ENCODE measurements at places on chromosomes 5 and 9. TPM values are rescaled to one million over a fixed set of nuclear protein-coding genes. Genes with fewer than 3 reads are reported as not detected.

Gene BTNL3
- total RNA-seq: not detected

Gene LRRC19
- total RNA-seq: not detected

Gene PCDHA9
- not detected for total RNA-seq

Gene ABO
- 0.83 TPM for total RNA-seq

Gene INSL4
- not detected for total RNA-seq

Gene SPINK13
- not detected for total RNA-seq

Gene IL9
- not detected for total RNA-seq

Gene LCN9
- total RNA-seq: not detected

Gene CCDC180
- total RNA-seq: 0.60 TPM

Gene ZNF608
- 11.6 TPM for total RNA-seq

Gene GDNF
- total RNA-seq: 89.0 TPM

Gene TMEM203
- 31.2 TPM for total RNA-seq

Gene SCGB3A2
- not detected for total RNA-seq

GRCh38 chr5:39021413-39021812, 52.8 kb downstream of the RICTOR start:
- DNase-seq: no peak

DNA sequence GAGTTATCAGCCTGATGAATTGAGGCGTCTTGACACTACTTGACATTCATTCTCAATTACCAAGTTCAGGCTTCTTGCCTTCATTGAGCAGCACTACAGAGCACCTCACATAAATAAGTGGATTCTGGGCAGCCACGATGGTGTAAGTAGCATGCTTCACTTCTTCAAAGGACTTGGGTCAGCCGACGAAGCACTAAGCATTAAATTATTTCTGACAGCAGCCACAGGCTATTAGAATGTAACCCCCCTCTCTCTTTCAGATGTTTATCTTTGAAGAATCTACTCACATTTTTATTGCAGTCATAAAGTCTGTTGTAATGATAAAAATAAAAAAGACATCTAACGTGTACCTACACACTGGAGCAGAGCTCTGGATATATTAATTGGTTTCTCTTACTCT, 45.9 kb upstream of the VPS13A start:
- DNase-seq: no peak

GRCh38 chr9:76624391-76625048, 139.7 kb upstream of the PCA3 start:
- no peak for DNase-seq

- DNase-seq: no peak
Measured at GRCh38 chr9:99491408-99492158, 269.5 kb downstream of the SEC61B start.

GRCh38 chr5:103060424-103060954, 59.4 kb downstream of the GIN1 start:
- DNase-seq: no peak

GRCh38 chr5:78974011-78974410, 11.1 kb downstream of the ARSB start:
- DNase-seq: no peak

GRCh38 chr5:603081-603998, 8.8 kb upstream of the CEP72 start:
- peak; percentile 31 for DNase-seq

GRCh38 chr5:17157294-17157693, 60.1 kb upstream of the BASP1 start:
- no peak for DNase-seq

DNA sequence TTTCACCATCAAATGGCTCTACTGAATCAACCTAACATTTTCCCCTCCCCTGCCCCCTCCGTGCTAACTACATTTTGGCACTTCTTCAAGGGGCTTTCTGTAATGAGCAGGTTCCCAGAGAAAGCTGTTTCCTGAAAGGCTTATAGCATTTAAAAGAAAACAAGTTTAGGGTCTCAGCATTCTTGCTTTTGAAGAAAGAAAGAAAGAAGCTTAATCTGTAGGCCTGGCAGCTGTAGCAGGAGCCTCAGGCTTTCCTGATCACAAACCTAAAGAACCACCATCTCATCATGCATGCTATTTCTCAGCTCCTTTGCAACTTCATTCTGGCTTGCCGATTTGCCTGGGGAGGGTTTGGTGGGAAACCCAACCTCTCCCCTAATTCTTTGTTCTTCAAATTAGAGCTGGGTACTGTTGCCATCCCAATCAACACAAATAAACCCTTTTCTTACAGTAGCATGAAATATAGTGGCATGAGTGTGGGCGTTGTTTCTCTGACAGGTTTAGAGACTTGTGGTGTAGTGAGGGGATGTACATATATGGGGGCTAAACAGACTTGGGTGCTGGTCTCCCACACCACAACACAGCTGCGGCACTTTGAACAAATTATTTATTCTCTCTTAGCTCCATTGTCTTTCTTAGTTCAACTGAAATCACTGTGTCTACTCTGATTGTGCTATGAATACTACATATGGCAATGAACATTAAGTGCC, 160.5 kb upstream of the TNC start:
- no peak for DNase-seq

DNA sequence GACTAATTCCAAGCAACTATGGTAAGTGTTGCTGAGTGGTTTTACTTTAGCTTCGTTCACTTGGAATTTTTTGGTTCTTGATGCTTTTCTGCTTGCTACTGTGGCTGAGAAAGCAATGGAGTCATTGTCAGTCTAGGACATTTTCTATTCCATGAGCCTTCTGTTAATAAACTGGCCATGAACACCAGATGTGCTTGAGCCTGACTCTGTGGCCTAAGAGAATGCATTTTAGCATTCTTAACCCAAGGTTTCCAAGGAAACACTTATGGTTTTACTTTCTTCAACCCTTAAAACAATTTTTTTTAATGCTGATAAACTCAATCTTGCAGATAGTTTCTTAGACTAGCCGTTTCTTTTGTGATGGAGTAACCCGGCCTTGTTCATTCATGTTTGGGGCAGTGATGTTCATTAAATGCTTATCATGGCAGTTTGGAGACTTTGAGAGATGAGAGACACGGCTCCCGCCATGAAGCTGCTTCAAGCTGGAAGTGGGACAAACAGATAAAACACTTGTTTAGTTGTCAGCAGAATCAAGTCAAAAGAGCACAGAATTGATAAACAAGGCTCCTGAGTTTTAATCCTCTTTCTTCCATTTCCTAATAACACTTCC, 42.4 kb downstream of the OSTF1 start:
- DNase-seq: no peak

DNA sequence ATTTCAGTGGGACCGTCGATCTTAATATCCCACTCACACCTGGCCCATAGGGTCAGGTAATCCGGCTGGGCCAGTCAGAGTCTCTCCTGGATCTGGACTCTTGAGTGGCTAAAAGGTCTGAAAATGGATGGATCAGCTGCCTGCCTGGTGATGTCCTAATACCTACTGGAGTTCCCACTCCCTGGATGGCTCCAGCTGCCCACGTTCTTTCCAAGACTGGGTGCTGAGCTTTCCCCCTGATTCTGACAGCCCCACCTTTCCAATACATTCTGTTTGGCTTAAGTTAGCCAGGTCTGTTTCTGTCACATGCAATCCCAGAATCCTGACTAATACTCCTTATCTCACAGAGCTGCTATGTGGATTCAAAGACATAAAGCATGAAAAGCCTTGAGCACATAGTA, 10.2 kb downstream of the SH3PXD2B start:
- no peak for DNase-seq

DNA sequence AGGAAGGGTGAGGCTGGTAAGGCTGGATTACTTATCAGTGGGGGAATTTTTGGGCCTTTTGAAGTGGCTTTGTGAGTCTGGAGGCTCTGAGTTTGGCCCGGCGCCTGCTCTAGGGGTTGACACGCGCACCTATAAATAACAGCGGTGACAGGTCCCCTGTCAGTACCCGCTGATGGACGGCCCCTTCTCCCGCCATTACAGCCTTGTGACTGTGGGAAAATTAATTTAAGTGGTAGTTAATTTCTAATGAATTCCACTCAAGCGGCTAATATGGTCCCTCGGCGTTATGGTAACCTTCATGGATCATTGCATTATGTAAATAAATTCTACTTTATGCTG, 16.5 kb downstream of the MRPL36 start:
- peak; percentile 8 for DNase-seq

DNA sequence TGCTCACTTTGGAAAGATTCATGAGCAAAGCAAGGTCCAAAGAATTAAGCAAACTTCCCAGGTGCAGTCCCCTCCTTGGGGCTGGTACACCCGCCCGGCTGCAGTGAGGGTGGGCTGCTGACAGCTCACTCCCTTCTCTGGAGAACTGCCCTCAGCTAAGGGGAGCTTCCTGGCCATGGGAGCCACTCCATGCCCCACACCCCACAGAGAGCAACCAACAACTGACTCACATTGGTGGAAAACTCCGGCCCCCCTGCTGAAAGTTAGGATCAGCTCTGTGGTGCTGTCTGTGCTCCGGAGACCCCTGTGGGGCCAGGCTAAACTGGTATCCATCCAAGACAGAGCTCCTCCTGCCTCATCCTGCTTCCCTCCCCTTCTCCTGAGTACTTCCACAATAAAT, 223.0 kb downstream of the GABBR2 start:
- no peak for DNase-seq

GRCh38 chr5:168118042-168118668, 173.3 kb upstream of the WWC1 start:
- no peak for DNase-seq

GRCh38 chr5:179266291-179267070, 78.8 kb downstream of the ADAMTS2 start:
- DNase-seq: peak; percentile 16

- DNase-seq: no peak
Measured at GRCh38 chr9:111052791-111053190, 14.5 kb upstream of the LPAR1 start.

- DNase-seq: no peak
Measured at GRCh38 chr9:20558566-20559016, 63.7 kb downstream of the MLLT3 start.

- no peak for DNase-seq
Measured at GRCh38 chr9:23483566-23483965, 342.5 kb downstream of the ELAVL2 start.

- no peak for DNase-seq
Measured at GRCh38 chr5:135482381-135482933, 30.3 kb upstream of the TIFAB start.

DNA sequence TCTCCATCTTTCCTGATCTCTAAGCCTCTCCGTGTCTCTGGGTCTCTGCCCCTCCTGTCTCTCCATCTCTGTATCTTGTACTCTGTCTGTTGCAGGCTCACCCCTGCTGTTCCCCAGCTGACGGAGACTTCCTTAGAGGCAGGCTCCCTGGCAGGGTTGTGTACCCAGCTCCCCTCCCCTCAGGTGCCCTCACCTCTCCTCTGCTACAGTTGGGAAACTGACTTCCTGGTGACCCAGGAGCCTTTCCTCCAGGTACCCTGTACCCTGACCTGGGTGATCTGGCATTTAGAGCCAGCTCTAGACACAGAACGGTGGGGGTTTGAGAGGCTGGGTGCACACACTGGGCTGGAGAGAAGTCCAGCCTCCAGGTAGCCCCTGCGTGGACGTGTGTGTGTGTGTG, 37.7 kb downstream of the CXXC5 start:
- no peak for DNase-seq

Data from psoas muscle (tissue), 8 donors.